ENCODE measurements at places on chromosomes 7 and 10.

GRCh38 chr10:33271969-33272583 lies 62.4 kb downstream of the NRP1 start:
- no peak for DNase-seq

DNA sequence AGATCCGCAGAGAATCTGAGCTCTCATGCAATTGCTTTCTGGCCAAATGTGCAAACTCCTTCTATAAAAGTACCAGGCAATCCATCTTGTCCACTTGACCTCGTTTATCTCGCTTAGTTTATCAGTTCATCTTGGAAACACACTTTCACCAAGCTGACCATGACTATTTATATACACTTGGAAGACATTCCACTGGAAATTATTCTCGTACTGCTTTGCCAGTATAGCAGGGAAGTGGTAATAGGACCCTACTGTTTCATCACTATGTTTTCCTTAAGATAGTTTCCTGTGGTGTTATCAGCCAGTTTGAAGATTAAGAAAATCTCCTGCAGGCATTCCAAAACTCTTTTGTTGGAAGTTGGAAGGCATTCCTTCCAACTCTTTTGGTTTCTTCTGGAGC lies 115.3 kb upstream of the FAM171A1 start:
- no peak for DNase-seq

- no peak for DNase-seq
Measured at GRCh38 chr10:77943121-77943901, 16.8 kb upstream of the DLG5 start.

GRCh38 chr7:45054442-45054841 lies 34.3 kb downstream of the NACAD start:
- DNase-seq: no peak

Measured in CD4-positive, alpha-beta T cell treated with Interferon alpha-2 for 1 hour (primary cell).